ENCODE measurements at places on chromosomes 12 and 14. TPM values are rescaled to one million over a fixed set of nuclear protein-coding genes. Genes with fewer than 3 reads are reported as not detected.

The SMIM41 gene
- not detected for total RNA-seq

The PDZRN4 gene
- total RNA-seq, result not detected

The NDUFA9 gene
- total RNA-seq, result 132 TPM

The PLEKHD1 gene
- total RNA-seq, result 0.05 TPM

The PTPRQ gene
- not detected for total RNA-seq

The CAPS2 gene
- 2.6 TPM for total RNA-seq

The IFI27 gene
- total RNA-seq, result 3.1 TPM

The CD69 gene
- 127 TPM for total RNA-seq

The GPX2 gene
- total RNA-seq, result not detected

The ARMH4 gene
- not detected for total RNA-seq

The AICDA gene
- total RNA-seq, result not detected

The TXNRD1 gene
- total RNA-seq, result 88.0 TPM

- peak overlapping the region; percentile 92 for H3K27ac ChIP-seq
- H3K4me1 ChIP-seq, result peaks cover 22% of the 10 kb centered on the region
- peak; percentile 5 for DNase-seq
- no peaks in the 10 kb centered on the region for H3K27me3 ChIP-seq
- H3K36me3 ChIP-seq, result no peaks in the 10 kb centered on the region
Observed at GRCh38 chr14:21309238-21309636, 29.4 kb downstream of the RPGRIP1 start.

DNA sequence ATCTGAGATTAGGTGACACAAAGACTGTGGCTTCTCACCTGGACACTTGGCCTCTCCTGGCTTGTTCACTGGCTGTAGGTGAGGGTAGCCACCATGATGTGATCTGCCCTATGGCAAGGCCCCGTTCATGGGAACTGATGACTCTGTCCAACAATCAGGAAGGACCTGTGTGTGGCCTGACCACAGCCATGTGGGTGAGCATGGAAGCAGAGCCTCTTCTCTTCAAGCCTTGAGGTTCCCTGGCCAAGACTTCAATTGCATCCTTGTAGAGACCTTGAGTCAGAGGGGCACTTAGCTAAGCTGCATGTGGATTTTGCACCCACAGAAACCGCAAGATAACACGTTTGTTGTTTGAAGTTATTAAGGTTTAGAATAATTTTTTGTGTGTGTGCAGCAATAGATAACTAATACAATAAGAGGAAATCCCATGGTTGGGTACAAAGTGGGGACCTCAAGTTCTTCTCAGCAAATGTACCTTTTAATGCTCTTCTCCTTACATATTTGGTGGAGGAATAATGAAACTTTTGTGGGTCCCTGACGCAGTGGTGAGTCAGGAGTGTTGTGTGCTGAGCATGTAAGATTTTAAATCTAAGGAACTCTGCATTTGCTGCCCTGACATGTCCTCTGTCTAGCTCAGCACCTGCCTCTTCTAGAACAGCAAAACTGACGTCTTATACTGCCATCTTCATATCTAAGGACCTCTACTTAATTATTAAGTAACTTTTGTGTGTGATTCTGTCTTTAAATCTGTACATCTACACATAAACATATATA, 27.5 kb upstream of the PLEKHG7 start:
- peak; percentile 30 for DNase-seq
- no peaks in the 10 kb centered on the region for H3K27me3 ChIP-seq
- H3K4me1 ChIP-seq, result no peaks in the 10 kb centered on the region
- no peak overlapping the region for H3K27ac ChIP-seq
- no peak overlapping the region for H3K4me3 ChIP-seq

DNA sequence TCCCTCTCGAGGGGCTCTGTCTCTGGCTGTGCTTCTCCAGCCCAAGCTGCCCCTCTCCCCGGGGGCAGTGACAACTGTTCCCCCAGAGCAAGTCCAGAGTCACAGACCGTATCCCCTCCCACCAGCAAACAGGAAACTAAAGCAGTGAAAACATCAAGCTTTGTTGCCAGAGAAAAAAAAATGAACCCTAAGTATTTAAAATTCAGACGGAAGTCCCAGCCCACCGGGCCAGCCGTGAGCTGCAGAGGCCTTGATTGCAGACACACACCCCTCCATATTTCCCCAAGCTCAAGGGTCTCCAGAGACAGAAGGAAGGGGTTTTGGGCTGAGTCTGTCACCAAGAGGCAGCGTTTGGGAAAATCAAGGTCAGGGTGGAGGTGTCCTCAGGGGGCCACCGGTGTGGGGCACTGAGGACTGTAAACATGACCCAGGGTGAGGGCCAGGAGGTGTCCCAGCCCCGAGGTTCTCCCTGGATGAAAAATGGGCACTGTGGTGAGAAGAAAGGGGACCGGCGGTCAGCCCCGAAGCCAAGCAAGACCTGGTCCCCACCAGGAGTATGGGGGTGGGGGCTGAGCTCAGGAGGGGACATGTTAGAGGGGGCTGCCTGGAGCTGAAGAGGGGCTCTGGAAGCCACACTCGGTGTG, 7.7 kb downstream of the PHETA1 start:
- no peak overlapping the region for H3K4me3 ChIP-seq
- H3K4me1 ChIP-seq, result peaks cover 12% of the 10 kb centered on the region
- DNase-seq, result no peak
- H3K27me3 ChIP-seq, result peaks cover 10% of the 10 kb centered on the region
- H3K36me3 ChIP-seq, result no peaks in the 10 kb centered on the region

GRCh38 chr14:73403181-73403752, 55.1 kb downstream of the NUMB start:
- no peak overlapping the region for H3K27ac ChIP-seq
- no peak for DNase-seq

DNA sequence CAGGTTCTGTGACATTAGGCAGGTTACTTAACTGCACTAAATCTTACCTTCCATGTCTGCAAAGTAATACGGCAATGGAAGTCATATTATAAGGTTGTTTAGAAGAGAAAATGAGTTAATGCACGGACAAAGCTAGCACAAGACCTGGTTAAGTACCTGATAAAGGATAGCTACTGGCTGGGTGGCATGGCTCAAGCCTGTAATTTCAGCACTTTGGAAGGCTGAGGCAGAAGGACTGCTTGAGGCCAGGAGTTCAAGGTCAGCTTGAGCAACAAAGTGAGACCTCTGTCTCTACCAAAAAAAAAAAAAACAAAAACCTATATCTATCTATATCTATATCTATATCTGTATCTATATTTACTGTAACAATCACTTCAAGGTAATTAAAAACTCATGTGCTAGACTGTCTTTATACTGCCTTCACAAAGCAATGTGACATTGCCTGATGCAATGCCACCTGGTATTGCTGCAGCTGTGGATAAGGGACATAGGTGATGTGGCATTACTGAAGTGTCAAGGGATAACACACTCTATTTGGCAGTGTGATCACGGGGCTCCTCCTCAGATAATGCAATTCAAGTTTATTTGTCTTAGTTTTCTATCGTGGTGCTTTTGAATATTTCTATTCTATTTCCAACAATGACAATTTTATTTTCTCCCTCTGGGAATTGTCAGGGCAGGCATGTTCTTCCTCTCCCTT, 107.1 kb downstream of the PAX9 start:
- no peak overlapping the region for H3K27ac ChIP-seq
- H3K27me3 ChIP-seq, result no peaks in the 10 kb centered on the region
- no peaks in the 10 kb centered on the region for H3K4me1 ChIP-seq
- no peak for DNase-seq
- H3K36me3 ChIP-seq, result no peaks in the 10 kb centered on the region

- DNase-seq, result no peak
- peaks cover 27% of the 10 kb centered on the region for H3K4me1 ChIP-seq
- peaks cover 4% of the 10 kb centered on the region for H3K36me3 ChIP-seq
- peak overlapping the region; percentile 51 for H3K27ac ChIP-seq
- no peaks in the 10 kb centered on the region for H3K27me3 ChIP-seq
Observed at GRCh38 chr14:35229084-35229791, 62.9 kb upstream of the PSMA6 start.

DNA sequence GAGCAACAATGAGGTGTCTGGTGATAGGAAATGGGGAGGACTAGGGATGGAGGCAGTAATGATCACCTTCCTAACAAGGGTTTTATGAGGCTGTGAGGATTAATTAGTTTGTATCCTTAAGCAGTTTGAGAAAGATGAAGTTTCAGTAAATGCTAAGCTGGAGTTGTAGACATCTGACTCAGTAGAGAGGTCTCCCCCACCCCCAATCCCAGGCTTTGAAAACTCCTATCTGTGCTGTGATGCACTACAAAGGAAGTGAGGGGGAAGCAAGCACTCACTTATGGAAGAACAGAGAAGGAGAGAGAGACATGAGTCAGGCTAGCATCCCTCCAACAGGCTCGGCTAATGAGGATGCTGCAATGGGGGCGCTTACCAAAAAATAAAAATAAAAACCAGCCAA, 5.5 kb upstream of the BCL11B start:
- peak overlapping the region; percentile 2 for H3K27ac ChIP-seq
- no peaks in the 10 kb centered on the region for H3K36me3 ChIP-seq
- peak overlapping the region; percentile 2 for H3K4me3 ChIP-seq
- peak; percentile 19 for DNase-seq

DNA sequence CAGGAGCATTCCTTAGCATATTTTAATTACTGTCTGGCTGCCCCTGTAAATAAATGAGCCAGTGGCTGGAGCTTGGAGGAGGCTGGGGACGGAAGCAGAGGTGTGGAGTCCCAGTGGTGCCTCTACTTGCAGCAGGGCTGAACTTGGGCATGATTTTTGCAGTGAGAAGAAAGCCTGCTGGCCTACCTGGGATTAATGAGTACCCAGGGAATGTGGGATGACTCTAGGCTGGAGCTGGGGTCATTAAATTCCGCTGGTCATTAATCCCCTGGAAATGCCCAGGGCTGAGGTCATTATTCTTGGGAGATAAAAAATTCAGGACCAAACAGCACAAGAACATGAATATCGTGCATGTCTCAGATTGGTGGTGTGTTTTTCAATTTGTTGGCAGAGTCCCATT, 753.3 kb downstream of the VRK1 start:
- H3K27me3 ChIP-seq, result no peaks in the 10 kb centered on the region
- no peaks in the 10 kb centered on the region for H3K4me1 ChIP-seq
- no peak overlapping the region for H3K4me3 ChIP-seq
- H3K27ac ChIP-seq, result no peak overlapping the region

GRCh38 chr12:131202592-131203378, 249.1 kb downstream of the ADGRD1 start:
- no peak overlapping the region for H3K4me3 ChIP-seq
- H3K27me3 ChIP-seq, result no peaks in the 10 kb centered on the region
- H3K36me3 ChIP-seq, result no peaks in the 10 kb centered on the region
- DNase-seq, result no peak

GRCh38 chr14:103521951-103522563, 573 bp downstream of the CKB start:
- H3K27me3 ChIP-seq, result peaks cover 12% of the 10 kb centered on the region
- peak overlapping the region; percentile 39 for H3K4me3 ChIP-seq
- peak; percentile 42 for DNase-seq
- no peaks in the 10 kb centered on the region for H3K36me3 ChIP-seq
- no peak overlapping the region for H3K27ac ChIP-seq

- no peak for DNase-seq
- H3K4me1 ChIP-seq, result peaks cover 3% of the 10 kb centered on the region
- no peak overlapping the region for H3K27ac ChIP-seq
- peaks cover 29% of the 10 kb centered on the region for H3K36me3 ChIP-seq
- no peaks in the 10 kb centered on the region for H3K27me3 ChIP-seq
Observed at GRCh38 chr14:102711946-102712345, 65.3 kb upstream of the TRAF3 start.

GRCh38 chr14:27881063-27881462, 885.5 kb upstream of the FOXG1 start:
- DNase-seq, result no peak
- no peak overlapping the region for H3K27ac ChIP-seq
- no peaks in the 10 kb centered on the region for H3K36me3 ChIP-seq
- no peaks in the 10 kb centered on the region for H3K4me1 ChIP-seq
- no peaks in the 10 kb centered on the region for H3K27me3 ChIP-seq

DNA sequence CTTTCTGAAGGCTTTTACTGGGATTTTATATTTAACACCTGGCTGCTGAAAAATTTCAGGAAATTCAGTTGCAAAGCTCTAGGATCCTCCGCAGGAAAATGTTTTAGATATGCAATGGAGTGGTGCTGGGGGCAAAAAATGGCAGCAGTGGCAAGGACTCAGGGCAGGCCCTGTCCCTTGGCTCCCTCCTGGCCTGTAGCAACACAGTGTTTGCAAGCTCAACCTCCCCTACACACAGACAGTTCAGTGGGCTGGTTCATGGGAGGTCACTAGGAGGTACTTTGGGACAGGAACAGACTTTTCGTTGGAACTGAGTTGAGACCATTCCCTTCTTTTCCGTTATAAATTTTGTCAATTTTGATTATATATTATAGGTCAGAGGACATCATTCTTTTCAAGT, 270.4 kb downstream of the ADAMTS20 start:
- no peak overlapping the region for H3K27ac ChIP-seq
- no peak for DNase-seq
- no peaks in the 10 kb centered on the region for H3K36me3 ChIP-seq
- no peaks in the 10 kb centered on the region for H3K4me1 ChIP-seq

- no peak for DNase-seq
- H3K27ac ChIP-seq, result no peak overlapping the region
- H3K27me3 ChIP-seq, result peaks cover 27% of the 10 kb centered on the region
- no peaks in the 10 kb centered on the region for H3K4me1 ChIP-seq
- no peaks in the 10 kb centered on the region for H3K36me3 ChIP-seq
Observed at GRCh38 chr14:54330876-54331275, 65.9 kb upstream of the CDKN3 start.

DNA sequence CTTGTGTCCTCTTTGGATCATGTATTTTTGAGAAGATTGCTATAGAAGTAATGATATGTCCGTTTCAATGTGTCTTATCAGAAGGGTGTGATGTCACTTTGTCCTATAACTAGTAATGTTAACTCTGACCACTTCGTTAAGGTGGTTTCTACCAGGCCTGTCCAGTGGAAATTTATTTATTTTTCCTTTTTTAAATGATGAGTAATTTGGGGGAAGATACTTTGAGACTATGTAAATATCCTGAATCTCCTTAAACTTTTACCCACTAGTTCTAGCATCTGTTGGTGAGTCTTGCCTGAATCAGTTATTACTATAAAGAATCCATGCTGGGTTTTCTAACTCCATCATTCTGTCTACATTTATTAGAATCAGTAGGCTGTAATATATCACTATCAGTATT, 15.3 kb downstream of the EP400 start:
- no peak for DNase-seq
- no peaks in the 10 kb centered on the region for H3K27me3 ChIP-seq
- peaks cover 49% of the 10 kb centered on the region for H3K4me1 ChIP-seq
- peaks cover 16% of the 10 kb centered on the region for H3K36me3 ChIP-seq

GRCh38 chr14:77000340-77001270, 27.9 kb downstream of the IRF2BPL start:
- H3K36me3 ChIP-seq, result no peaks in the 10 kb centered on the region
- peak overlapping the region; percentile 34 for H3K4me3 ChIP-seq
- H3K27me3 ChIP-seq, result no peaks in the 10 kb centered on the region
- peaks cover 23% of the 10 kb centered on the region for H3K4me1 ChIP-seq
- DNase-seq, result peak; percentile 47
- peak overlapping the region; percentile 82 for H3K27ac ChIP-seq

- DNase-seq, result no peak
- H3K4me3 ChIP-seq, result no peak overlapping the region
- no peaks in the 10 kb centered on the region for H3K36me3 ChIP-seq
- peaks cover 15% of the 10 kb centered on the region for H3K4me1 ChIP-seq
Observed at GRCh38 chr12:90515199-90516175, 439.5 kb downstream of the CCER1 start.

- H3K36me3 ChIP-seq, result no peaks in the 10 kb centered on the region
- H3K4me1 ChIP-seq, result no peaks in the 10 kb centered on the region
- no peak overlapping the region for H3K4me3 ChIP-seq
Observed at GRCh38 chr12:95838125-95838524, 20.6 kb upstream of the SNRPF start.

- peaks cover 2% of the 10 kb centered on the region for H3K27me3 ChIP-seq
- no peaks in the 10 kb centered on the region for H3K36me3 ChIP-seq
- H3K4me3 ChIP-seq, result no peak overlapping the region
- no peak overlapping the region for H3K27ac ChIP-seq
Observed at GRCh38 chr12:110271015-110271414, 10.0 kb upstream of the ATP2A2 start.
